Naive B cell (primary cell): ENCODE measurements at places on chromosomes 6 and 20.

DNA sequence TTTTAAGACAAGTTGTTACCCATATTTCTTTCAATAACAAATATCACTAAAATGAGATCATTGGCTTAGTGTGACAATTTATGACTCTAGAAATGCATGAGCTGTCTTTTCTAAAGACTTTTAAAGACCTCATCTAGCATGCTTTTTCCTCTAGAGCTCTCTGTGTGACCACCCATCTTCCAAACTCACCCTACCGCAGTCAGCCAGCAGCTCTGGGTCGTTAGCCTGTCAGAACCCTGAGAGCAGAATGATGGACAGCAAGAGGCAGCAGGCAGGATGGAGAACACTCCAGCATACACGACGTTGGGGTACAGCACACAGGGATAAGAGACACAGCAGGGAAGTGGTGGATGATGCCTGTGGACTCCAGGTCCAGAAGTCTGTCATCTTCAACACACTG, 45.1 kb upstream of the TBX18 start:
- DNase-seq: no peak

DNA sequence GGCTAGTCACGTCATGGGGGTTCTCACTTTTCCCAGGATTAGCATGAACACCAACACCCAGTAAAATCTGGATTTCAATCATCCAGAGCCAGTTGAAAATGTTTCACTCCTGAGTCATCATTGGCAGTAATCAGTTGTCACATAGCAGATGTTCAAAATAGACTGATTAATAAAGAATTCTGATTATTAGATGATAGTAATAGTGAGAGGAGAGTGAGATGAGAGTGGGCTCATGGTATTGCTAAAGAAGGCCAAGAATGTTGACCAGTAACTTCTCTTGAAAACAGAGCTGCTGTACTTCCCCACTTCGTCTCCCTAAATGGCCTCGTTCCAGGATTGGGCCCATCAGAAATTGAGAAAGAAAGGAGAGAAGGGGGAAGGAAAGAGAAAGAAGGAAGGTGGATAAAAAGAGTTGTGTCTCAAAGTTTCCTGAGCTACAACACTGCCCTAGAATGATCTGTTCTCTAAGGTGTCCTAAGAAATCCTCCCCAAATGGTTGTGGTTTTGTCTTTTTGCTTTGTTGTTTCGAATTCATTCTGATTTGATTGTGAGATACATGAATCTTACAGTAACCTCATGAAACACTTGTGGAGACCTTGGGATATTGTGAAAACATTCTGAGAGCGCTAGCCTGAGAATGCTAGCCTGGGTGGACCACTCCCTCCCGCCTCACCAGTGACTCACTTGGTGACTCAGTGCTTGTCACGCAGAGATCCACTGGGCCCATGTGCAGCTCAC, 502.2 kb upstream of the JARID2 start:
- no peak for DNase-seq

GRCh38 chr20:34041226-34041625, 47.5 kb downstream of the RALY start:
- no peak for DNase-seq

- peak; percentile 35 for DNase-seq
Measured at GRCh38 chr20:36754656-36755222, 8.8 kb upstream of the NDRG3 start.

DNA sequence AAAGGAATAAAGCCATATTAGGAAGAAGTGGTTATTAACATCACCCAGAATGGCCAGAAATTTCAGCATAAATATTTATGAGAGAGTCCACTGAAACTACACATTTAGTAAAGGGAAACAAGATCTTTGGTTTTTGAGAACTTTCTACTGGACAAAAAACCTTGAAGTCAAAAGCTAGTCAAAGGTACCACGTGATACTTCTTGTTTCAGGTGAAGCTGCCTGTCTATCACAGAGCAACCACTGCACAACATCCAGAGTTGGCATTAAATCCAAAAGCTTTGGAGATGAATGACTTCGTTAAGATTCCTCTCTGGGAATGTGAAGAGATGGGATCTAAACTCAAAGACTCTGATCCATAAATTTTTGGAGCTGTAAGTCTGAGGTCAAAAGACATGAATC, 137.0 kb downstream of the KCNQ5 start:
- DNase-seq: no peak

- DNase-seq: no peak
Measured at GRCh38 chr20:54606380-54606779, 131.0 kb downstream of the DOK5 start.

- DNase-seq: no peak
Measured at GRCh38 chr6:81373414-81373813, 379.1 kb downstream of the TENT5A start.

DNA sequence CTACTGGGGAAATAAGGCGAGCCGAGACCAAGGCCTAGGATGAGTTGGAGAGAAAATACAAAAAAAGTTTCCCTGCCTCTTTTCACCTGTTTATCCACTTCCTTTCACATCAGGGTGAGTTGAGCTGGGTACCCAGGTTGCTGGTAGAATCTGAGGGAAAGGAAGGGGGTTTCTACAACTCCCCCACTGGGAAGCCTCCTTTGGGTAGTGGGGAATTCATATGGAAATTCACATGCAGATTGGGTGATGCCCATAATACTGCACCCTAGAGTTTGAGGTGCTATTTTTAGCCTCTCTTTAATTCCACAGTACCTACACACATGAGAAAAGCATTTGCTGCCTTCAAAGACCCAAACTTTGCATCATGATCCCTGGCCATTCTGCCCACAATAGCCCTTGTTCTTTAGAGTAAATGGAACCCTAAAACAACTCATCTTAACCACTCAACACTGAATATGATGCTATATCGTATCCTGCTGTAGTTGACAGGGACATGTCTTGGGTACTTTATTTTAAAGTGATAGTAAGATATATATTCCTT, 2.7 kb downstream of the OSTM1 start:
- no peak for DNase-seq

- DNase-seq: no peak
Measured at GRCh38 chr6:90650041-90650940, 63.4 kb upstream of the MAP3K7 start.
